ENCODE measurements at places on chromosomes 12 and 14.
A peak's percentile ranks its signal among the peaks of the same experiment; 100 is the strongest.

- peaks cover 30% of the 10 kb centered on the region for H3K4me1 ChIP-seq
- H3K27ac ChIP-seq = peak overlapping the region; percentile 92
- DNase-seq = peak; percentile 32
- no peaks in the 10 kb centered on the region for H3K36me3 ChIP-seq
- no peaks in the 10 kb centered on the region for H3K27me3 ChIP-seq
Measured at GRCh38 chr12:31369712-31370521, 44.0 kb upstream of the SINHCAF start.

GRCh38 chr12:41467591-41468325, 279.6 kb downstream of the PDZRN4 start:
- H3K4me3 ChIP-seq = no peak overlapping the region
- H3K27ac ChIP-seq = no peak overlapping the region
- no peaks in the 10 kb centered on the region for H3K27me3 ChIP-seq
- H3K4me1 ChIP-seq = peaks cover 6% of the 10 kb centered on the region

DNA sequence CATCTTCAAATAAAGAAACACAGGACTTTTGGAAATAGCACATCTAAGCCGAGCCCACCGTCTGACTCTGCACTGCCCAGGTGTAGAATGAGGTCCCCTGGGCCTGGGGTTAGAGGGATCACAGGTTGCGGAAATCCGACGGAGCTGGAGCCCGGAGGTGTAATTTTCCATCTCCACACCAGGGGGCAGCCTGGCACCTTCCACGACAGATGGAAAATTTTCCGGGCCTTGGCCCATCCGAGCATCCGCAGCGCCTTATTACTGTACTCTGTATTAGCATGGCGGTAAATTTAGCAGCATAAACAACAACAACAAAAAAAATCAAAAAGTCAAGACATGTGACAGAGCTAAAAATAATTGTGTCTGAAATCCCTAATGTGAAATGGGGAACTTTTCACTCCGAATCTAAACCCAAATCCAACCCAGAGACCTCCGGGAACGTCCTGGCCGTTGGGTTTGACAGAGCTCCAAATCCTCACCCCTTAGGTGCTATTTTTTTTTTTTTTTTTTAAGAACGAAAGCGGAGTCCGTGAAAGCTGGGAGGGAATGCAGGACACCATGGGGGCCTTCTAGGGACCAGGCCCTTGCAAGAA, 93.9 kb downstream of the KSR2 start:
- no peak overlapping the region for H3K27ac ChIP-seq
- H3K27me3 ChIP-seq = no peaks in the 10 kb centered on the region
- no peaks in the 10 kb centered on the region for H3K36me3 ChIP-seq
- peaks cover 6% of the 10 kb centered on the region for H3K4me1 ChIP-seq

DNA sequence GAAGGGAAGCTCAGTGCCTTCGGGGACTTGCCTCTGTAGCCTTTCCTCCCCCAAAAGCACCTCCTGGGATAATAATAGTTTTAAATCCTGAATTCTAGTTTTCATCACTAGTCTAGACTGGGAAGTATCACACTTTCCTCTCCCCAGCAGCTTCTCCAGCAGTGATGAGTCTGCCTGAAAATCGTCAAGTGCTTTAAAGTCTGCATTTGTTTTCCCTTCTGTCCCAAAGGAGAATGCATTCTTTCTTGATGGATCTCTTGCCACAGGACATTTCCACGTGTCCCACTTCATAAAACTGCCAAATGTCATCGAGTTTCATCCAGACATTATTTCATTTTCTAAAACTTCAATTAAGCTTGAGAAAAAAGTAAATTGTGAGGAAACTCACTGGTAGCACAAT, 15.0 kb downstream of the CSRP2 start:
- H3K4me1 ChIP-seq = peaks cover 39% of the 10 kb centered on the region
- DNase-seq = no peak
- H3K4me3 ChIP-seq = no peak overlapping the region

- H3K4me1 ChIP-seq = peaks cover 12% of the 10 kb centered on the region
- H3K4me3 ChIP-seq = no peak overlapping the region
- no peaks in the 10 kb centered on the region for H3K36me3 ChIP-seq
- no peaks in the 10 kb centered on the region for H3K27me3 ChIP-seq
- no peak for DNase-seq
Measured at GRCh38 chr12:18965203-18965602, 164.3 kb upstream of the PLEKHA5 start.

DNA sequence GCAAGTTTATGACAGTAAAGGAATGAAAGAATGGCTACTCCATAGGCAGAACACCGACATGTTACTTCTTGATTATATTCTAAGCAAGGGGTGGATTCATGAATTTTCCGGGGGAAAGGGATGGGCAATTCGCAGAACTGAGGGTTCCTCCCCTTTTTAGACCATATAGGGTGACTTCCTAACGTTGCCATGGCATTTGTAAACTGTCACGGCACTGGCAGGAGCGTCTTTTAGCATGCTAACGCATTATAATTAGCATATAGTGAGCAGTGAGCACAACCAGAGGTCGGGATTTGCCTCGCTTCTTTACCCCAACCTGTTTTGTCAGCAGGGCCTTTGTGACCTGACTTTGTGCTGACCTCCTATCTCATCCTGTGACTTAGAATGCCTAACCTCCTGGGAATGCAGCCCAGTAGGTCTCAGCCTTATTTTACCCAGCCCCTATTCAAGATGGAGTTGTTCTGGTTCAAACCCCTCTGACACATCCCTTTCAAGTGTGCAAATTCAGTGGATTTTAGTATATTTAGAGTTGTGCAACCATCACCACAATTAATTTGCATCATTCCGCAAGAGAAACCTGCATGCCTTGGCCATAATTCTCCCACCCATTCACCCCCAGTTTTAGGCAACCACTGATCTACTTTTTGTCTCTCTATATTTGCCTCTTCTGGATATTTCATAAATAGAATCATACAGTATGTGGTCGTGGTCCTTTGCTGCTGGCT, 27.4 kb downstream of the PALS1 start:
- H3K27ac ChIP-seq = peak overlapping the region; percentile 95
- peak overlapping the region; percentile 41 for H3K4me3 ChIP-seq
- no peaks in the 10 kb centered on the region for H3K27me3 ChIP-seq

DNA sequence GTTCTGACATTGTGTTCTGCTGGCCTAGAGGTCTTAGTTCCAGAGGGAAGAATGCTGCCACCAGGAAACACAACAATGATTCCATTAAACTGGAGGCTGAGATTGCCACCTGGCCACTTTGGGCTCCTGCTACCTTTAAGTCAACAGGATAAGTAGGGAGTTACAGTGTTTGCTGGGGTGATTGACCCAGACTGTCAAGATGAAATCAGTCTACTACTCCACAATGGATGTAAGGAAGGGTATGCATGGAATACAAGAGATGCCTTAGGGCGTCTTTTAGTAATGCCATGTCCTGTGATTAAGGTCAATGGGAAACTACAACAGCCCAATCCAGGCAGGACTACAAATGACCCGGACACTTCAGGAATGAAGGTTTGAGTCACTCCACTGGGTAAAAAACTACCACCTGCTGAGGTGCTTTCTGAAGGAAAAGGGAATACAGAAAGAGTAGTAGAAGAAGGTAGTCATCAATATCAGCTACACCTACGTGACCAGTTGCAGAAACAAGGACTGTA, 852.6 kb downstream of the LRFN5 start:
- no peaks in the 10 kb centered on the region for H3K27me3 ChIP-seq
- no peak overlapping the region for H3K27ac ChIP-seq
- H3K4me1 ChIP-seq = no peaks in the 10 kb centered on the region
- no peak for DNase-seq
- H3K36me3 ChIP-seq = no peaks in the 10 kb centered on the region

DNA sequence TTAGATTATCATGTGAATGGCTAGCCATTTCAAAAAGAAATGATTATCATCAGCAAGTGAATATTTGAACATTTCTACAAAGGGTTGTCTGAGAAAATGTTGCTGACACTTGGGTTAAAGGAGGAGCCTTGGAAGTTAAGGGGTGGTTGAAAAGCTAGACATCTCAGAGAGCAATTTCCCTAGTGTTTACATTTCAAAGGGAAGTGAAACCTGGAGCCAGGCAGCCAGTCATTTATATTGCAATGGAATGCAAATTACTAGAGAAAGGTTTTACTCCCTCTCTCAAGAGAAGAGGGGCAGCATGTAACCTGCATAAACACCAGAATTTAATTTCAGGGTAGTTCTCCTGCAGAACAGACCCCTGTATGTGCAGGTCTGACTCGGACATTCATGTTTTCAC, 279.0 kb downstream of the SLC16A7 start:
- no peaks in the 10 kb centered on the region for H3K27me3 ChIP-seq
- no peak for DNase-seq

DNA sequence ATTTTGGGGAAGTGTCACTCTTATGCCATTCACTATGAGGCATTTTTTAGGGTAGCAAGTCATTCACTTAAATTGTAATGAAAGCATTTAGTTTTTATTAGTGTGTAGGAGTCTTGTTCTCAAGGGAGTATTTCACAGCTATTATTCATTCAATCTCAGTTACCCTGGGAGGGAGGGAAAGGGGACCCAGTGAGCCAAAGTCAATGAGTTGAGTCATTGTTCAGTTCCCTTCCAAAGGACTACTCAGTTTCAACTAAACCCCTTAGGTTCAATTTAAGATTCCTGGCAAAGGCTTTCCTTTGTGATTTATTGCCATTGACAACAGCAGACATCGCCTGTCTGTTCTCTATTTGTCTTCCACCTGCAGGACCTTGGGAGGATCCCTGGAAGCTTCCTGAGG, 29.3 kb upstream of the RASSF8 start:
- no peaks in the 10 kb centered on the region for H3K36me3 ChIP-seq
- no peak overlapping the region for H3K27ac ChIP-seq
- DNase-seq = no peak
- H3K4me1 ChIP-seq = no peaks in the 10 kb centered on the region

DNA sequence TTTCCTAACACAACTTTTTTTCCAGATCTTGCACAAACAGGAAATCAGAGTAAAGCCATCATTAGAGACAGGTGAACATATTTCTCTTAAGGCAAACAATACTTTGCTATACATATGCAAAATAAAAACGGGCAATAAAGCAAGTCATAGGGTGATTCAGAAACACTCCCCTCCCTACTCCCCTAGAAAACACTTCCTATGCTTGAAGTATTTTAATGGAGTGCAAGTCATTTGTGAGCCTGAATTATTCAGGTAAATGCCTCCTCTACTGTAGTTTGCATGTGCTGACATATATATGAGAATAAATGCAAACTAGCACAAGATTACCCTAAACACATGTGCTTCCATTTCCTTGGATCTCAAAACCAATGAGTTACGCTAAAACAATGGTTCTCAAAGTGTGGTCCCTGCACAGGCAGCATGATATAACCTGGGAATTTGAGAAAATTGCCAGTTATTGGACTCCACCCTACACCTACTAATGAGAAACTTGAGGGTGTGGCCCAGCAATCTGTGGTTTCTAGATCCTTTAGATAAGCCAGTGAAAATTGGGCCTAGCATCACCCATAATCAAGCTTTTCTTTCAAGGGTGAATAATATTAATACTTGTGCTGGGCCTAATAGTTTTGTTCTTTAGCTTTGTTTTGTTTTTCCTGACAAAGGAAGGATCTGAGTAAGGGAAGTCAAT, 159.7 kb upstream of the BMP4 start:
- H3K4me3 ChIP-seq = no peak overlapping the region
- H3K27me3 ChIP-seq = no peaks in the 10 kb centered on the region
- no peaks in the 10 kb centered on the region for H3K4me1 ChIP-seq
- H3K36me3 ChIP-seq = no peaks in the 10 kb centered on the region

DNA sequence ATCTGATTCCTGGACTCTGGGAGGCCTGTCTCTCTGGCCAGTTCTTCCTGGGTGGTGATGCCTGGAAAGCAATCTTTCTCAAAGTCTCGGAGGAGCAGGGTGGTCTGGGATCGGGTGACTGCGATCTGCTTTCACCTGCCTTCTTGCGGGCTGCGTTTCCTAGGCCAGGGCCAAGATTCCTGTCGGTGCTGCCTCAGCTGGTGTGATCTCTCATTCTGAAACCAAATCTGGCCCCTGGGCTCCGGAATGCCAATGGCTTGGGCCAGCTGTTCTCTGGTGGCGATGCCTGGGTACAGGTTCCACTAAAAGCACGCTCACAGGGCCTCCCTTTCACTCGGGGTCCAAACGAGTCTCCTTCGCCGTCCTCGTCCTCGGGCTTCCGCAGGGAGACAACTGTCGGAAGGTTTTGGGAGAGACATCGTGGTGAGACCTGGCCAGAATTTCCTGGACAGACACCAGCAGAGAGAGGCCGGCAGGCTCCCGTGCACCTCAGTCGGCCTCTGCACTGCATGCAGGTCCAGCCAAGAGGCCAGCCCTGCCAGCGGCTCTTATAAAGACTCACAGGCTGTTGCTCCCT, 187.1 kb downstream of the ALG10 start:
- no peak for DNase-seq
- no peaks in the 10 kb centered on the region for H3K27me3 ChIP-seq
- peak overlapping the region; percentile 60 for H3K4me3 ChIP-seq
- H3K27ac ChIP-seq = no peak overlapping the region

DNA sequence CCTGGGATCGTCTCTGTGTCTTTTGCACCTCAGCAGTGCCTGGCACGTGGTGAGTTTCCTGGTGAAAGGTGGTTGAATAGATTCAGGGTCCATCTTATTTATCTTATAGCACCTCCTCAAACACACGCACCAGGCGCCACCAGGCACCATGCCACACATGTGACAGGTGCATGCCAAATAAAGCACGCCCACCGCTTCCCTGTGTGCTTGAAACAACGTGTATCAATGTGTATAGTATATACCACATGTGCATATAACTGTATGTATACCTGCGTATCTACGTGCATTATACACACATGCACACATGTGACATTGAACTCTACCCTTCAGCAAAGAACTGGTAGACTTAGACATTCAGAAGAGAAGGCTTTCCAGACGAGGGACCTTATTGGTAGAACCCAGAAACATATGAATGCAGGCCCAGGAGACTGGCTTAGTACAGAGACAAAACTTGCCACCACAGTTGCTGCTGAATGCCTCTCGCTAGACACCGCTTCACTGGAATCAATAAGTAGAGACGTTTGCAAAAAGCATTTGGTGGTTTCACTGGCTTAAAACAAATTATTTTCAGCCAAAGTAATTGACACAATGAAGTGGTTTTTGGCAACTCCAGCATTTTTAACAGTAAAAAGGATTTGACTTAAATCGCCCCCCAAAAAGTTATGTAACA, 10.0 kb downstream of the EML1 start:
- no peaks in the 10 kb centered on the region for H3K36me3 ChIP-seq
- H3K4me1 ChIP-seq = peaks cover 9% of the 10 kb centered on the region
- DNase-seq = no peak
- no peaks in the 10 kb centered on the region for H3K27me3 ChIP-seq
- no peak overlapping the region for H3K27ac ChIP-seq

GRCh38 chr12:5512601-5512970, 80.7 kb downstream of the NTF3 start:
- H3K27me3 ChIP-seq = no peaks in the 10 kb centered on the region
- H3K27ac ChIP-seq = no peak overlapping the region
- H3K4me1 ChIP-seq = no peaks in the 10 kb centered on the region
- no peak for DNase-seq
- H3K36me3 ChIP-seq = no peaks in the 10 kb centered on the region

DNA sequence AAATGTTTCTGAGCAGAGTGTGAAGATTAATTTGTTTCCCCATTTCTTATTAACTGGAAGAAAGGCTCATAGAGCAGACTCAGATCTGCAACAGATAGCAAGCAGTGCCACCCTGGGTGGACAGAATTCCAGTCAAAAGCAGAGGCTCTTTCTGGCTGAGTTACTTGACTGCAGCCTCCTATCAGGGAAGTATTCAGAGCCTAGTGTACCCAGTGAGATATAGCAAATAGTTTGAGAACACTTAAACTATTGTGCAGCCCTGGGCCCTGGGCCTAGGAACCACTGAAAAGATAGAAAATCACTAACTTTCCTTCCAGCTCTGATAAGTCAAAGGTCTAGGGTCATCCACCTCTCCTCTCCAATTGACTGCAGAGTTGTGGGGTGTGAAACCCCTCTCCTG, 11.2 kb upstream of the AQP2 start:
- no peak overlapping the region for H3K27ac ChIP-seq
- no peak overlapping the region for H3K4me3 ChIP-seq
- H3K4me1 ChIP-seq = no peaks in the 10 kb centered on the region

All from neuronal stem cell (in vitro differentiated cells).